ENCODE measurements at places on chromosomes 6 and 20.

DNA sequence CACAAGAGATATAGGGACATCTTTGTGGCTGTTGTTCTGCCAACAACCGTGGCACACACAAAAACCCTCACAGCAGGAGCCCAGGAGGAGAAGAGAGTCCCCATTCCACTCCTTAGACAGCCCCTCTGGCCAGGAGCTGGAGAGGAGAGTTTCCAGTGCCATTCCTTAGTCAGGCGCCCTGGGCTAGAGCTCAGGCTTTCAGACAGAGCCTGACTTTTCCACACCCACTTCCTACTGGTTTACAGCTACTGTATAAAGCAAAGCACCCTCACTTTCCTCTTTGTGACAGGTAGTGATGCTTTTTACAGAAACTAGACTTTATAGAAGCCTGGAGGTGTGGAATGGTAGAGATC is 145.9 kb downstream of the SYCP2 start:
- DNase-seq: no peak

DNA sequence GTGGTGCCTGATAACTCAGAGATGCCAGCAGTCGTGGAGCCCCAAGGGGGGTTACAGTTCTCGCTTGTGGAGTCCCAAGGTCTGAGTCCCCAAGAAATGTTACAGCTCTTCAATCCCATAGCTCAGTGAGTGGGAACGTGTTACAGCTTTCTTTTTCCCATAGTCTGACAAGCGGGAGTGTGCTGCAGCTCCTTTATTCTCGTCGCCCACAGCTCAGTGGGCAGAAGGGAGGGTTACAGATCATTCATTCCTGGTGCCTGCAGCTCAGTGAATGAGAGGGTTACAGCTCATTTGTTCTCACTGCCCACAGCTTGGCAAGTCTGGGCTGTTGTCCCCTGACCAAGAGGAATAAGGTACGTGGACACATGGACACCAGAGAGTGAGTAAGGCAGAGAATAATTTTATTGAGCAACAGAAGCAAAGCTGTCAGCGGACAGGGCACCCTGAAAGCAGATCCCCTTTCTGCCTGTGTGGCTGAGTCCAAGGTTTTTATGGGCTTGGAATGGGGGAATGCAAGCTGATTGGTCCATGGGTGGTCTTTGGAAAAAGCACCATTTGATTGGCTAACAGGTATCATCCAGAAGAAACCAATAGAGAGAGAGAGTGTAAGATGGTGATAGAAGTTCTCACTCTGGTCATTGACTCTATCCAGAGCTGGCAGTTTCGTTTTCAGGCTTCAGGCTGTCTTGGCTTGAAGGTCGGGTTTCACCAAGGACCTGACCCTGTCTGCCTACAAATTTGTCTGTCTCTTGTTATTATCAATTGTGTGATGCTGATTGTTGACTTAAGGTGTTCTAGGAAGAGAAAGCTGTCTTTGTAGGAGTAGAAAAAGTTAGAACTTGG is 16.4 kb downstream of the RNF217 start:
- no peak for DNase-seq

- no peak for DNase-seq
Observed at GRCh38 chr6:143782481-143782880, 60.7 kb upstream of the LTV1 start.

GRCh38 chr6:30857549-30857948 is 26.8 kb upstream of the DDR1 start:
- DNase-seq: no peak

DNA sequence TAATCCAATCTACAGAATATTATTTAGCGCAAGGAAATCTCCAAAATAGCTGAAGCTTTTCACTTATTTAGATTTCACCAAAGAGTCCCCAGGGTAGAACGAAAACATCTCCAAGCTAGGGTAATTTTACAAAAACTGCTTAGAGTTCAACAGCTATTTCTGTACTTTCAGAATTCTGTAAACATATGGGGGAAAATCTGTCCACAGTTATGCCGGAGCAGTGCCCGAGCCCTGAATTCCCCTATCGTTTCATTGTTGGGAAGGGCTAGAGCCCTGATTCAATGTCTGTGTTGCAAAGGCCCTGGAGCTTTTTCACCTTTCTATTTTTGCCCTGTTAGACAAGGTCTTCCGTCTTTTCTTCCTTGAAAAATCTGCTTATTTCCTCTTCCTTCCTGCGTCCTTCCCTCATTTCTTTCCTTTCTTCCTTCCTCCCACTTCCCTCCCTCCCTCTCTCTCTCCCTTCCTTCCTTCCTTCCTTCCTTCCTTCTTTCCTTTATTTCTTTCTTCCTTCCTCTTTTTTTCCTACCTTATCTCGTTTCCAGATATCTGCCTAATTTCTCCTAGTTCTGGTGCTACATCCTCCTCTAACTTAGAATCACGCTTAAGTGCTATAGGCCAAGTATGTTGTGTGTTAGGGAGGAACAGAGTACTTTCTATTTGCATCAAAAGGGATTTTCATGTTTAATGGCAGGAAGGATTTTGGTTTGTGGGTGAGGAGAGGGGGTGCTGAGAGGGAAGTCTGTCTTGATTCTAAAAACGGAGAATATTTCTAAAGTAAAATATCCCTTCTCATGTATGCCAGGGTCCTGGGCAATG is 122.5 kb upstream of the BMP2 start:
- no peak for DNase-seq

- no peak for DNase-seq
Observed at GRCh38 chr6:20755631-20756030, 221.4 kb downstream of the CDKAL1 start.

DNA sequence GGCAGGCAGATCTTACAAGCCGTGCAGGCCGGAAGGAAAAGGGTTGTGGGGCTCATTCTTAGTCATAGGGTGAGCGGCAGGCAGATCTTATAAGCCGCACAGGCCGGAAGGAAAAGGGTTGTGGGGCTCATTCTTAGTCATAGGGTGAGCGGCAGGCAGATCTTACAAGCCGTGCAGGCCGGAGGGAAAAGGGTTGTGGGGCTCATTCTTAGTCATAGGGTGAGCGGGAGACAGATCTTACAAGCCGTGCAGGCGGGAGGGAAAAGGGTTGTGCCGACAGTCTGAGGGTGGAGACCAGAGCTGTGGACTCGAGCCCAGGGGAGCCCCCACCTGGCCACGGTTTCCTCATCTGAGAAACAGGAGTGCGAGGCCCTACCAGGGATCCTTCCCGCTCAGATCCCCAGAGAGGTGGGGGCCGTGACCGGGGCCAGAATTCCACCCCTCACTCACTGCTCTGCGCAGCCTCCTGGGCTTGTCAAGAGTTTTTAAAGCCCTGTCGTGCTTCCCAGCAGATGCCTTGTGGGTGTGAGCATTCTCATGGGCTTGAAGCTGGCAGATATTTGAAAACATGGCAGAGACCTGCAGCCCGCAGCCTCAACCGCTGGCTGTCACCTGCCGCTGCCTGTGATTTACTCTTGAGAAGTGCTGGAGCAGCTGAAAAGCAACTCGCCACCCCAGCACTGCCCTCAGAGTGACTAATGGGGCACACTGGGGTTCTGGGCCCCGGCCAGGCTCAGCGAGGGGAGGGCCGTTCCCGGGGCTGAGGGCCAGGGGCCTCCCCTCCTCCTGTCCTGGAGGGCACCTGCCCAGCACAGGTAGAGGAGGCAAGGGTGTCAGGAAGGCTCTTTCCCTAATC is 31.9 kb downstream of the NTSR1 start:
- peak; percentile 87 for DNase-seq

- DNase-seq: peak; percentile 48
Observed at GRCh38 chr20:51220293-51220706, 197.4 kb upstream of the KCNG1 start.

DNA sequence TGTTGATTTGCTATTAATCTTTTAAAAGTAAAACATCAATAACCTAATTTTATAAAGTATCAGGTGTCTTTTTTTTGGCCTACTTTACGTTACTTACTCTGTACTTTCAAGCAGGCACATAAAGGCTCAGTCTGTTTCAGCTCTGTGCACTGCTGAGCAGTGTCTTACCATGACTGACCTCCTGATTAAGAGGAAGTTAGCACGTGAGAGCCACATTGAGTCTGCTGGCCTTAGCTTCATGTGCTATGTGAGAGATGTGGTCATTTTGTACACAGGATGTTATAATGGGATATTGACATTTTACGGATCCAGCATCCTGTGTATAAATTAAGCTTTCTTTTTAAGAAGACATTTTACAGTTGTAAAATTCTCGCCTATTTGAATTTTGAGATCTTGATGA is 31.9 kb downstream of the ARID1B start:
- DNase-seq: peak; percentile 68

DNA sequence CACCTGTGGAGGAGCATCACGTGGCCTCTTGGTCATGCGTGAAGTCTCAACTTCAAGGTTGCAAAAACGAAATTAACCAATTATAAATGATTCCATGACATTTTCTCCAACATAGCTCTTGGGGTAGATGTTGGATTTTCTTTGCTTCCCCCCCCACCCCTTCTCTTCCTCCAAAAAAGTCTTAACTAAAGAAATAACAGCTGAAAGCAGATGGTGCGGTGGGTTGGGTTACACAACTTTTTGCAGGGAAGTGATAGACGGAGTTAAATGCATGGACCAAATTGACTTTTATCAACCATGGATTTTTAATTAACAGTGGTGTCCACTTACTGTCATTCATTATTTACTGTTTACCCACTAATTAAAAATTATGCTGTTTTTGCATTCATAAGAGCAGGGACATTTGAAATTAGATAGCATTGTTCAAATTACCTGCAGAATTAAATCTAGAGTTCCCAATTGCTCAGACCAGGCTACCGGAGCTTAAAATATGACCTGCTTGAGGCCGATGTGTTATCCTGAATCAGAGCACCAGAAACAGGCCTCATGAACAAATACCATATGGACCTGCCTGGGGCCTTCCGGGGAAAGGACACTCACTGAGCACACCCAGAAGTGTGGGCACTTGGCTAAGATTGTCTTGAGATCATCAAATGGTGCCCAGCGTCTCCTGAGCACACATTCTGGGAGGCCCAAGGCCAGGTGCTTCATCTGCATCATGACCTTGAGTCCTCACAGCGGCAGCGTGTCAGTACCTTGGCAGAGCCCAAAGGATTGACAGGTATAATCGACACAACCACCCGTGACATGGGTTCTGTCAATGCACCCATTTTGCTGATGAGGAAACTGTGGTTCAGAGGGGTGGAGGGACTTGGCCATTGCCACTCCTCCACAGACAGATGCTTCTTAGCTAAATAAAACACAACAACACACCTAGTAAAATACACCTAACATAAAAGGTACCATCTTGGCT is 41.5 kb downstream of the APCDD1L start:
- no peak for DNase-seq

DNA sequence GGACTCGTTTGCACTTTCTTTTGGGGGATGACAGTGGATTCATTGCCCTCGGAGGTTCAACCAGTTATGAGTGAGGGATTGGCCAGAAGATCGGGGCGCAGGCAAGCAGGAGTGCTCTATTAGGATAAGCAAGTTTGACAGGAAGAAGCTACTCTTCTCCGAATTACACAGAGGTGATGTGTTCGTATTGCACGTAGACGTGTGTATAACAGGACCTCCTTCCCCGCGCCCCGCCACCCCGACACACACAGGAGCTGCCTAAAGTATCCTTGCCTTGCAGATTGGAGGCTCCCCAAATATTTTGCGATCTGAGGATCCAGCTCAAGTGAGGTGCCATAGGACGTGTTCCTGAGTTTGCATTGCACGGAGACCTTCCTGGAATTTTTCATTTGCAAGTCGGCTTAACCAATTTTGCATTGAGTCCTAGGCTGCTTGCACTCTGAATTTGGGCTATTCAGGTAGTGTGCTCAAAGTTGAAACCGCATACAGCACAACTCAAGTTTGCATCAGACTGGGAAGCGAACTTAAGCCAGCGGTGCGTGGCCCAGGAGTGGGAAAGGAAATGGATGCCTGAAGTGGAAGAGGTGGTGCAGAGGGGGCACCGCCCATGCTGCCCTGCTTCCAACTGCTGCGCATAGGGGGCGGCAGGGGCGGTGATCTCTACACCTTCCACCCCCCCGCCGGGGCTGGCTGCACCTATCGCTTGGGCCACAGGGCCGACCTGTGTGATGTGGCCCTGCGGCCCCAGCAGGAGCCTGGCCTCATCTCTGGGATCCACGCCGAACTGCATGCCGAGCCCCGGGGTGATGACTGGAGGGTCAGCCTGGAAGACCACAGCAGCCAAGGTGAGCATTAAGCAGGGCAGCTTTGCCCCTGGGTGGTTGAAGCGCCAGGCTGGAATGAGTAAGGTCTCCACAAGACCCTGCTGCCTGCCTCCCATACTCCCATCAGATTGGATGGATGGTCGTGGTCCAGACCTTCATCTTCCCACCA is 770 bp downstream of the TCF19 start:
- no peak for DNase-seq

DNA sequence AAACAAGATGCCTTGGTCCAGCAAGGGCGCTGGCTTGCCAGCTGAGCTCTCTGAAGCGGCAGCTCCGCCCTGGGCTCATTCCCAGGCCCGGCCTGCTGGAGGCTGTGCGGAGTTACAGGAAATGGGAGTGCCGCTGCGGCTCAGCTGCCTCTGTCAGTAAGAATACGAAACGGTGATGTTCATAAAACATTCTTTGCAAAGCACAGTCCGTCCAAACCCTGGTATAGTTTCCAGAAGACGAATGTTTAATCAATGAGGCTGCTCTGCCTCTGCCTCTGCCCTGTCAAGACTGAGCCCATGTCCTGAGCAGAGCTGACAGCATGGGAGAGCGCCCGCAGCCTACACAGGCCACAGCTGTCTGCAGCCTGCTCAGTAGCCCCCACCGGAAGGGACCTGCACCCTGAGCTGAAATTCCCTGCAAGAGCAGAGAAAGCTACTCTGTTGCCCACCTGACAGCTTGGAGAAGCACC is 153.3 kb upstream of the SNX9 start:
- DNase-seq: peak; percentile 30

DNA sequence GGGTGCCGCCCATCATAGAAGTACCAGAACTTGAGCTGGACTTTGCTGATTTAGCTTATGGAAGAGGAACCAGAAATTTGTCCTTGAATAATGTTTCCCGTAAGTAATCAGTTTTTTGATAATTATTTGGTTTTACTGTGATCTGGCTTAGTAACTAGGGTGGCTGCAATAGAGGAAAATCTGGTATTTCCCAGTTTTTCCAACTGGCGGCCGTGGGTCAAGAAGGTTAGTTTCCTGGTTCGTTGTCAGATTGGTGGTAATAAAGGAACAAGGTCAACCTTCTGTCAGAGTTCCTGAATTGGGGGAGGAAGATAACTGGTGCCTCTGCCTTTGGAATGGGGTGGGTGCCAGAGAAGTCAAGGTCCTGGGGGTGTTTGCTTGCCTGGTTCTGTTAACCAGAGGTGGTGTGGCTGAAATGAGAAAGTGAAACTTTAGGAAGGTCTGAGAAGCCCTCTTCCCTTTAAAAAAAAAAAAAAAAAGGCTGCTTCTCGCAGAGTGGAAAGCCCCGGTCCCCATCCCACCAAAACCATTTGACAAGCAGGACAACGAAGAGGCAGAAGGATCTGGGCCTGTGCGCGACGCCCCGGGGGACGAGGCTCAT is at the start of gene CALHM6:
Gene CALHM6, plus strand, starts transcription at position 45 of the 601 bp plus-strand sequence. Its CDS starts 555 bp downstream, at position 600.
- peak; percentile 71 for DNase-seq

GRCh38 chr6:44073612-44074438 is 53.4 kb downstream of the MRPL14 start:
- DNase-seq: no peak

DNA sequence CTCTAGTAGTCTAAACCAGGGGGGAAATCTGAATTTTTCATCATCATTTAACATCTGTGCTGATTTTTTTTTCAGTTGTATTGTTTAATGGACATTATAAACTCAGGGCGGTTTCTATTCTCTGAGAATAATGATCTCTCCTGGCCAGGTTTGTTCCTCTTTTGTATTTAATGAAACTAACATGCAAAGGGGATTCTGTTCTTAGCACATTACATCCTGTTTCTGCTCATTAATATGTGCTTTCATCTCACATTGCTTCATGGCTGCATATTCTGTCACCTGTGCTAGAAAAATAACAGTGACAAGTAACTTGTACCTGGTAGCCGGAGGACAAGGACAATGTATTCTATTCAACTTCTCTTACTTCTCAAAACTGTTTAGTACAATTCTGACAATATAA is 806 bp downstream of the HLA-DOB start:
- DNase-seq: no peak

All from inflammatory macrophage treated with lipopolysaccharide for 1 hour (primary cell).